Activated naive CD8-positive, alpha-beta T cell treated with anti-CD3 and anti-CD28 coated beads, Interleukin-2, amount 50 U/mL, for 24 hours (primary cell): ENCODE measurements at places on chromosomes 6 and 20.

- DNase-seq = no peak
These were observed 96.2 kb downstream of the PSMG4 start for GRCh38 chr6:3355011-3355357.

DNA sequence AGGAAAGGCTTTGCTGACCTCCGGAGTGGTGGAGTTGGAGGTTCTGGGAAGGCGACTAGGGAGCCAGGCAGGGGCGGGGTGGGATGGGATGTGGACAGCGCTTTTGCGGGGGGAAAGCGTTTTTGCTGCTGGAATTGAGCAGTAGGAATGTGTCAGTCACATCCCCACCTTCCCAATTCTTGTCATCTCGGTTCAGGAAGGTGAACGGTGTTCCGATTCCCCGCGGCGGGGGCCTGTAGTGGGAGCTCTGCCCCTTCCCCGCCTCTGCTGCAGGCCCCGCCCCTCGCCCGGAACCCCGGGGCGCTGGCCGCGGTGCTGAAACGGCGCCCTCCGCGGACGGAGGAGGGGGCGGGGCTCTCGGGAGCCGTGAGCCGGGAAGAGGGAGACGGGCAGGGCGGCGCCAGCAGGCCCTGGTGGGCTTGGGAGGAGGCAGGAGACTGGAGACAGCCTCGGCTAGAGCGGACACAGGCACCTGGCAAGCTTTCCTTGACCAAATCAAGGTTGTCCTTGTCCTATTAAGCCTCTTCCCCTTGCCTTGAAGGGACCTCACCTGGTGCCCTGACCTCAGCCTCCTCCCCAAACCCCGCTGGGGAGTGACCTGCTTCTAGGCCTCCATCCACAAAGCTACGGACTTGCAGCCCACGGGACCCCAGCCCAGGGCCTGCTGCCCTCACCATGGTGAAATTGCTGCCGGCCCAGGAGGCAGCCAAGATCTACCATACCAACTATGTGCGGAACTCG lies at the start of gene LHFPL5:
TSS of gene LHFPL5 (plus strand) at position 357 of the 741 bp plus-strand sequence. CDS start at position 676, 319 bp downstream.
- DNase-seq = peak; percentile 66

DNA sequence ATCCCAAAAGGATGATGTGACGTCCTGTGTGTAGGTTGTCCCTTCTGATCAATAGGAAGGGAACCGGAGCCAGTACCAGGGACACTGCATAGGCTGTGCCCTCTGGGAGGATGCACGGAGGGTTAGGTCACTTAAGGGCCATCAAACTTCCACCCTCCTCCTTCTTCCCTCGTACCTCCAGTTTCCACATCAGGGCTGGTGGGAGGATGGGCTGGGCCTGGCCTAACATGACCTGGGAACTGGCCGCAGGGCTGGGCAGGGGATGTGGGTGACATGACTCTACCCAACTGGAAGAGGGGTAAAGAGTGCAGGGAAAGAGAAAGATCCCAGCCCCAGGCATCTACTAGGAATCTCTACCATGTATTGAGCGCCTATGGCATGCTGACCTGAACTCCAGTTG lies 46.2 kb upstream of the MDGA1 start:
- DNase-seq = no peak

- no peak for DNase-seq
These were observed 343.4 kb downstream of the PKHD1 start for GRCh38 chr6:51743999-51744398.

GRCh38 chr6:13696226-13696625 lies 15.4 kb downstream of the RANBP9 start:
- no peak for DNase-seq
